Activated naive CD4-positive, alpha-beta T cell treated with anti-CD3 and anti-CD28 coated beads for 36 hours (primary cell): ENCODE measurements at places on chromosomes 3 and 15.

GRCh38 chr3:120100711-120101110 lies 6.5 kb upstream of the GSK3B start:
- no peak for DNase-seq
- no peak overlapping the region for H3K27ac ChIP-seq
- peaks cover 22% of the 10 kb centered on the region for H3K4me1 ChIP-seq

GRCh38 chr3:124410471-124410870 lies 319.8 kb upstream of the UMPS start:
- H3K36me3 ChIP-seq: no peaks in the 10 kb centered on the region
- H3K27ac ChIP-seq: no peak overlapping the region

DNA sequence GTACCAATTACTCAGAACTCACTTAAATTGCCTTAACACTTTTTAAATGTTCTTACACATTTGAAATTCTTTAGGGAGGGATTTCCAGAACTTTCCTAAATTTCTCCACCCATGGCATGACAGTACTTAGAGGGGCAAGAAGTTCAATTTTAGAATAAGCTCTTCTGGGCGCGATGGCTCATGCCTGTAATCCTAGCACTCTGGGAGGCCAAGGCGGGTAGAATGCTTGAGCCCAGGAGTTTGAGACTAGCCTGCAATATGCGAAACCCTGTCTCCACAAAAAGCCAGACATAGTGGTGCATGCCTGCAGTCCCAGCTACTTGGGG lies 10.6 kb downstream of the FAM131A start:
- H3K27me3 ChIP-seq: no peaks in the 10 kb centered on the region
- no peak overlapping the region for H3K4me3 ChIP-seq
- H3K4me1 ChIP-seq: no peaks in the 10 kb centered on the region
- no peak for DNase-seq

DNA sequence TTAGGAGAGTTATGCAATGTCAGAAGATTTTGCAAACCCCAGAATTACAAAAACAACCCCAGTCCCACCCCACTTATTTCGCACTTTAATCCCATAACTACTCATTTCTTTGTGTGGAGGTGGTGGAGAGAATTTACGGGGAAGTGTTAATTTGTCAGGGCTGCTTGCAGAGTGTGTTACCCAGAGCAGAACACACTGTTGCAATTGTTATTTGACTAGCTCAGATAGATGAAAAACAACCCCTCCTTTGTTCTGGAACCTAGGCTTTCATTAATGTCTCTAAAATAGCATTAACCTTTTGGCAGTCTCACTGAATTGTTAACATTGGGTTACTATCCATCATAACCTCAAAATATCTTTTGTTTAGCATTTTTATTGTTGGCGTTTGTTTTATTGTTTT lies 55.8 kb upstream of the MINAR1 start:
- H3K36me3 ChIP-seq: no peaks in the 10 kb centered on the region
- H3K4me1 ChIP-seq: no peaks in the 10 kb centered on the region
- no peaks in the 10 kb centered on the region for H3K27me3 ChIP-seq

DNA sequence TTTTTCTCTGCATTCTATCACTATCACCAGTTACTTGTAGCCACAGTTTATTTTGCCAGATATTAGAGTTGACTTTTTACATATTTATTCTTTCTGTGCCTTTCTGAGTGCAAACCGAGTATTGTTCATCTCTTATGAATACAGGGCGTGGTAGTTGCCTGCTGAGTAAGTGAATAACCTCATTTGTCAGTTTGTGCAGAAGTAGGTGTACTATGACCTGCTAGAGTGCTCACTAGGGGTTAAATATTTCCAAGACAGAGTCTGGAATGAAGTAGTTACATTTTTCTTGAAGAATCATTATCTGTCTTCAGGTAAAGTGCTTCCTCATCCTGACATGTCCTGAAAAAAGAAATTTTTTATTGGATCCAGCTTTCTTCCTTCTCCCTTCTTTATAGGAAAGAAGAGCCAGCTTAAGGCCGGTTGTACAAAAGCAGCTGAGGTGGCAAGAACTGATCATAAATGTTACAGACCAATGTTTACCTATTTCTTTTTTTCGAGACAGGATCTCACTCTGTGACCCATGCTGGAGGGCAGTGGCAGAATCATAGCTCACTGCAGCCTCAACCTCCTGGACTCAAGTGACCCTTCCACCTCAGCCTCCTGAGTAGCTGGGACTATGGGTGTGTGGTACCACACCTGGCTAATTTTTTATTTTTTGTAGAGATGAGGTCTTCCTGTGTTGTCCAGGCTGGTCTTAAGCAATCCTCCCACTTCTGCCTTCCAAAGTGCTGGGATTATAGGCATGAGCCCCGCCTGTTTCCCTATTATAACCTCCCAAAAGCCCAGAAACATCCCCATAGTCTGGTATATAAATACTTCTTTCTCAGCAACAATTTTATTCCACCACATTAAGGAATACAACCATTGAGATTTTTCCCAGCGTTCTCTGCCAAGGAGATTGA lies 182.5 kb downstream of the TPRG1 start:
- H3K4me1 ChIP-seq: peaks cover 21% of the 10 kb centered on the region
- H3K27ac ChIP-seq: no peak overlapping the region
- DNase-seq: no peak
- no peaks in the 10 kb centered on the region for H3K36me3 ChIP-seq

DNA sequence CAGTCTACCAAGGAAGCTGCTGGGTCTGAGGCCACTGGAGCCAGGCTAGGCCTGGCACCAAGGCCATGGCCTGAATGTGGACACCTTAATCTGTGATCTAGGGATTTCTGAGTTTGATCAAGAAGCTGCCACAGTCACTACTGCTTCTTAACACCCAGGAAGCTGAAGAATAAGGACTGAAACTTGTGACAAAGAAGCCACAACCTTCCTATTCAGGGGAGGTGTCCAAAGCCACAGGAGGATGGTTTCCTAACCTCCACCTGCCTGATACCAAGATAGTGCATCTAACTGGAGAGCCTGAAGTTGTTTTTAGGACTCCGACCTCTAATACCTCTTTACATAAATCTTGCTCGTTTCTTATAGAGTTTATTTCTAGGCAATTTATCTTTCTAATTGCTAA lies 5.5 kb upstream of the ANO10 start:
- H3K36me3 ChIP-seq: peaks cover 5% of the 10 kb centered on the region
- no peak overlapping the region for H3K27ac ChIP-seq
- peak; percentile 28 for DNase-seq
- H3K4me3 ChIP-seq: no peak overlapping the region

GRCh38 chr15:83436513-83437158 lies 10.5 kb upstream of the SH3GL3 start:
- H3K36me3 ChIP-seq: no peaks in the 10 kb centered on the region
- H3K4me3 ChIP-seq: no peak overlapping the region
- H3K27ac ChIP-seq: no peak overlapping the region
- DNase-seq: no peak

DNA sequence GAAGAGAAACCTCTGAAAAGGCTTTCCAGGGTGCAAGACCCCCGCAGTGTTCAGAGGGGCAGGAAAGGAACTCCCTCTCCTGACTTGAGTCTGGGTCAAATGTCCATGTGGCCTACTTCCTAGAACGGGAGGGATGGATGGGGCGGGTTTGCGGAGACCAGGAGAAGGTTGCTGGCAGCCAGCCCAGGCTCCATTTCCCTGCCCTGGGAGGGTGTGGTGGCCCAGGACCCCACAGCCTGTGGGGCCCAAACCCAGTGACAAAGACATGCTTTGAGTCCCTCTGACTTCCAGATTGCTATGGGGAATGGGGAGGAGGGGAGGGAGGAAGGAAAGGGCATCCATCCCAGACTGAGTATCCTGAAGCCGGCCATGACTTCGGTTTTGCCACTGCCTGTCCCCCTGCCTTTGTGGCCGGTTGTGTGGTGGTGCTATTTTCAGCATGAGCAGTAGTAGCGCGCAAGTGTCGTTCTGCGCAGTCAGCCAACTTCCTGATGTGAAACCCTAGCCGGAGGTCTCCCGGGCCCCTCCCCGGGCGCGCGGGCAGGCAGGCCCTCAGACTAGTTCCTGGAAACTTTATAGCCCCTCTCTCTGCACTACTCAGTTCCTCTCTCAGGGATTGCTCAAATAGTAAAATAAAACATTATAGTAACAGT lies 24.4 kb downstream of the MAGEF1 start:
- no peak for DNase-seq
- no peaks in the 10 kb centered on the region for H3K4me1 ChIP-seq
- no peaks in the 10 kb centered on the region for H3K27me3 ChIP-seq

- DNase-seq: peak; percentile 53
- no peaks in the 10 kb centered on the region for H3K36me3 ChIP-seq
- H3K27ac ChIP-seq: no peak overlapping the region
- H3K4me3 ChIP-seq: peak overlapping the region; percentile 40
- H3K4me1 ChIP-seq: peaks cover 6% of the 10 kb centered on the region
- H3K27me3 ChIP-seq: no peaks in the 10 kb centered on the region
Observed at GRCh38 chr15:82999905-83000671, 11.4 kb downstream of the C15orf40 start.
